ENCODE measurements at places on chromosomes 7 and 10.

DNA sequence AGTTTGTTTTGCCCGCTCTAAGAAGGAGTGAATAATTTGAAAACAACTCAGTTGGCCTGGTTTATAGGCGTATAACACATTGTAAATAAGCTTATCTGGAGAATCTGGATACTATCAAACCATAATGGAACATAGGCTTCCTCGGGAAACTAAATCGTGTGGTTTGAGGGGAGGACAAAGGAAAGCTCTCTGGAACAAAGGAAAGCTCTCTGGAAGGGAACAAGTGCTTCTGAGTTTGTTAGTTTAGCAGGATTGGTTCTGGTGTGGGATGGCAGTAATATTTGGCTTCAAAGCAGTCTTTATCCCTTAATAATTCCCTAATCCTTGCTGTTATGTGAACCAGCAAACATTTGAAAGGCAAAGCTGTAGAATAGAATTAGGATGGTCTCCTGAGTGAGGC lies 15.0 kb upstream of the SLK start:
- DNase-seq, result no peak

GRCh38 chr7:23443974-23444373 lies 26.3 kb downstream of the IGF2BP3 start:
- DNase-seq, result no peak

GRCh38 chr7:16402091-16402490 lies 19.2 kb downstream of the CRPPA start:
- DNase-seq, result no peak

DNA sequence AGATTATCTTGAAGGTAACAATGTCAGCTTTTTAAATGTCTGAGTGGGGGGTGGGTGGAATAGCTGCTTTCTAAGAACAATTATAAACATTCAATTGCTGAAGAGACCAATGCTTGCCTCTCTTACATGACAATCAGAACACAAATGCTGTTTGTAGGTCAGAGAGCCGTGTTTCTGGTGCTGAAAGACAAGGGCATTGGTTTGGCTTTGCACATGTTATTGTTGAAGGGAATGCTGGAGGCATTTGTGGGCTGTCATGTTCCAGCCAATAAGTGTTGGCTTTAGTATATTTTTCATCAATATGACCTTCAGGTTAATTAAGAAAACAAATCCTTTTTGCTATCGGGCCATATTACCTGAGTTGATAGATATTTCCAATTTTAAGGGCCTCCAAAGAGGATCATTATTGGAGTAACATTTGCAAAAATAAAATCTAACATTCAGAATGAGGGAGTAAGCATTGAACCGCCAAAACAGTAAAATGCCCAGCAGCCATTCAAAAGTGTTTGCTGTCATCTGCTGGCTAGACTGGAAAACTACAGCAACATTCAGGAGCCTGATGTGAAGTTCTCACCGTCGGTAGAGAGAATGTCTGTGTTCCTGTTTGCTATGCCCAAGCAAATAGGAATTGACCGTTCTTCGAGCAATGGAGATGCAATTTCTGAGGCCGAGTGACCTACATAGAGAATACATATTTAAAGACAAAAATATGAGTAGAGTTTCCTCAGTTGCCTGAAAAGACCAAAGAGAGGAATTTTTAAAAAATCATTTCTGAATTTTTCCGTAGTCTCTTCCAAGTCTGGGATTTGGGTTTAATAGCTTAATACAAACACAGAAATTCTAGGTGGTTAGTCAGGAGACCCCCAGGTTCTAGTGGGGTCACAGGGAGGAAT lies 118.9 kb downstream of the APBB1IP start:
- peak; percentile 76 for DNase-seq

- no peak for DNase-seq
These were observed 77.0 kb downstream of the ARL4A start for GRCh38 chr7:12764458-12764891.

- no peak for DNase-seq
These were observed 324.4 kb downstream of the HGF start for GRCh38 chr7:81445462-81445861.

GRCh38 chr10:79222186-79222585 lies 125.1 kb upstream of the PPIF start:
- no peak for DNase-seq

- no peak for DNase-seq
These were observed at the start of gene SLC18A2 for GRCh38 chr10:117240621-117241529. Gene SLC18A2 (plus strand): TSS chr10:117241114. CDS start chr10:117241694, 580 bp downstream.

- DNase-seq, result no peak
These were observed 65.0 kb upstream of the ZNF746 start for GRCh38 chr7:149562602-149563001.

DNA sequence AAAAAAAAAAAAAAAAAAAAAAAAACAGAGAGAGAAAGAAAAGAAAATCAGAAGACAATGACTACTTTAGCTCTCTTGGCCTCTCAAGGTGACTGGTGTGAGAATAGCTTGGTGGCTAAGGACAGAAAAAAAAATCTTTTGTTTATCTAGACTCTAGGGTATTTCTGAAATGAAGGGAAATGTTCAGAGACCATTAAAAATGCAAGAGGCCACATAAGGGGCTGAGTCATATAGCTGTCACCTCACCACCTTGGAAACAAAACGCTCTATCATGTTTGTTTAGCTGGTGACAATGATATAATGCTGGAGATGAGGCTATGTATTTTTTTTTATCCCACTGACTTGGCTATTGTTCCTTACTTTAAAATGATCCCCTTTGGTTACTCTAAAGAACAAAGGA lies 287.0 kb upstream of the CDC14C start:
- DNase-seq, result no peak

DNA sequence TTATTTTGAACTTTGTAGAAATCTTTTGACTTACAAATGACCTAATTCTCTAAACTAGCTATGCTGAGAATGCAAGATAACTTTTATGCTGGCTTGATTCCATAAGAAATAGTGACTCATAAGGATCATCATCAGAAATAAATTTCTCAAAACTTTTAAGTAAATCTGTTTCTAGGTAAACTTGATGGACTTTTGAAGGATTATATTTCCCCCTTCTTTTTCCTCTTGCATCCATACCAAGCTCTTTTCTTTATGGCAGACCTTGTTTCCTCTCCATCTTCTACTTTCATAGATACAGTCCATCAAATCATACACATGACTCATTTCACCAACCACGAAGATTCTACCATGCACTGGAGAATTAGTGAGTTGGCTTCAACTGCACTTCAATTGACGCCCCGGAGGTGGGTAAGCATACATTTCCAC lies 336.3 kb downstream of the KCNMA1 start:
- peak; percentile 96 for DNase-seq

DNA sequence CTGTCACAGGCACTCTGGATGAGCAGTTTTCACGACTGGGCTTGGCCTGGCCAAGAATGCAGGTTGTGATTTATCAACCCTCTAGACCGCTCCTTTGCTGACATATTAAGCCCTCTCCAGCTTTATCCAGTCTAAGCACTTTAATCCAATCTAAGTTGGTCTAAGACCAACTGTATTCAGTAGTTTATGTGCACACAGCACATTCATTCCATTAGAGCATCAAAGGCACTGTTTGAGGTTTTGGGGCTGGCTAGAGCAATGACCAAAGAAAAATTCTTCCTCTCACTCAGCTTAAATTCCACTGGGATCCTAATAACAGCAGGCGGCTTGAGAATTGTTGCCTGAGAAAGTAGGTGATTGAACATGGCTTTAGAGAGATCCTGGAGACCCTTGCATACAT lies 176.0 kb upstream of the INSYN2A start:
- DNase-seq, result no peak

DNA sequence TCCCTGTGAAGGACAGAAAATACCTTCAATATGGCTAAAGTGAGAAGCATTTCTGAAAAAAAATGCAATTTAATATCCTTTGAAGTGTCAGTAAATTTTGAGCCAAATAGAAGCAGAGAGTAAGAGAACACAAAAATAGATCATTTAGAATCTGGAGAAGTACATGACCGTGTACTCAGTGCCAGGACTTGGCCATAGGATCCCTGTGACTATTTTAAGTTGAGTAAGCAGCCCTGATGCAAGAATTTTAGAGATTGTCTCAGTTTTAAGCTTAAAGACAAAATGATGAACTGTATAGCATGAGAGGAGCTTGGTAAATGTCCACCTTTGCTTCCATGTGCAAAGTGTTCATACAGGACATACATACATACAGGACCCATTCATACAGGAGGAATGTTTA lies 2.5 kb downstream of the PTER start:
- no peak for DNase-seq

DNA sequence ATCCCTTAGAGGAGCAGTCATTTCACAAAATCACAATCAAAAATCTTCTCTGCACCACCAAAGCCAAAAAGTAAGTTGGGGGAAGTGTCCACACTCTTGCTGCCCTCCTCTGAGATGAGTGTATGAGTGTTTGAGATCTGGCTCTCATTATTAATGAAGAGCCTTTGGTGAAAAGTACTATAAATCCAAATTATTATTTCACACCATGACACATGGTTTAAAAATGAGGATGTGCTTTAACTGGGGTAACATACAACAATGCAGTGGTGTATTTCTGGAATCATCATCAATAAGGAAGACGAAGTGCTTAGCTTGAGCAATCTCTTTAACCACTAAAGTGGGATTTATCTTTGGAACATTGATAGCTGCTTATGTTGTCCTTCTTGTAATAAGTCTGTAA lies 114.2 kb upstream of the ADAM12 start:
- no peak for DNase-seq

DNA sequence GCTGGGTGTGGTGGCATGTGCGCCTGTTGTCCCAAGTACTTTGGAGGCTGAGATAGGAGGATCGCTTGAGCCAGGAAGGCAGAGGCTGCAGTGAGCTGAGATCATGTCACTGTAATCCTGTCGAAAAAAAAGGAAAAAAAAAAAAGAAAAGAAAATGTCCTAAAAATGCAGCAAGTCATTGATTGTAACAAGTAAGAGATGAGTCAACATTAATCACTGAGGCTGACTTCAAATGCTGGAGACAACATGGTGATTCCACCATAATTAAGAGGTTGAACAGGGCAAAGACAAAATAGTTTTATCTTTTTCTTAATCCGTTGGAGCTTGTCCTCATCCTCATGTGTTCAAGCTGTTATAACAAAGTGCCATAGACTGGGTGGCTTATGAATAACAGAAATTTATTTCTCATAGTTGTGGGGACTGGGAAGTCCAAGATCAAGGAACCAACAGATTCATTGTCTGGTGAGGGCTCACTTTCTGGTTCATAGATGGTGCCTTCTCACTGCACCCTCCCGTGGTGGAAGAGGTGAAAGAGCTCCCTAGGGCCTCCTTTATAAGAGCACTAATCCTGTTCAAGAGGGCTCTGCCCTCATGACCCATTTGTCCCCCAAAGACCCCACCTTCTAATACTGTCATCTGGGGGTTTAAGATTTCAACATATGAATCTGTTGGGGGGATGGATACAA lies 60.3 kb downstream of the TBXAS1 start:
- peak; percentile 23 for DNase-seq

GRCh38 chr10:79022565-79023230 lies 46.1 kb upstream of the ZMIZ1 start:
- no peak for DNase-seq

DNA sequence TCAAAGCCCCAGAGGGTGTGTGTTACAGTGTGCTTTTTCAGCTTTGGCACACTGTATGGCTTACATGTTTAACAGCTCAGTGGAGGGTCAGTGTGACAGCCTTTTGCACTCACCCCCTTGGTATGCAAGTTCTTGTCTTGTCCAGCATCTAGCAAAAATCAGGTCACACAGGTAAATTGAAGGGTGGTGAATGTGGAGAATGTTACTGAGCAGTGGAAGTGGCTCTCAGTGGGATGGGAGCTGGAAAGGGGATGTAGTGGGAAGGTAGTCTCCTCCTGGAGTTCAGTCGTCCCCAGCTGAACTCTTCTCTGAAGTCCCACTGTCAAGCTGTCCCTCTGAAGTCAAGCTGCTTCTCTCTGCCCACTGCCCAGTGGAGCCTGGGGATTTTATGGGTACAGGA lies 21.0 kb upstream of the C10orf90 start:
- no peak for DNase-seq

GRCh38 chr7:155469311-155470185 lies 11.6 kb downstream of the EN2 start:
- no peak for DNase-seq

GRCh38 chr7:93750986-93751385 lies 139.6 kb downstream of the TFPI2 start:
- no peak for DNase-seq

DNA sequence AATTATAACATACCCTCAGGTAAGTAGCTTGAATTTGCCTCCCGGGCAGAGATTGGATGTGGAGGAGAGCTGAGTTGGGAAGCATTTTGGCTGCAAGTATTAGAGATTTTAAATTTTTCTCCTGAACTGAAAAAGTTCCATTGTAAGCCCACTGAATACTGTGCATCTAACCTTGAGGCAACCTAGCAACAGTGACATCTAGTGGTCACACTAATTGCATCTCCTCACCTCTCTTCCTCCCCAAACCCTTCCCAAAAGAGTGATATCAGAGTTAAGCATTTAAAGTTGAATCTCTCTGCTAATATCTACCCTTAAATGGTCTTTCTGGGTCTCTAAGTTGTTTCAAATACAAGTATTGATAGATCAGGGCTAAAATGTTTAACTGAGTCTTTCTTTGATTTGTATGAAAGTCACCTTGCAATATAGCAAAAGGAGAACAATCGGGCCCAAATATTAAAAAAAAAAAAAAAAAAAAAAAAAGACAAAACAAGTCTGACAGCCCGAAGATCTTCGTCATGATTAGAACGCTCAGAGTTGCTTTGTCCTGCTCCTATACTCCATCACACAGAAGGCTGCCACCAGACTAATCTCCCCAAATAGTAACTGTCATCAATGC lies 40.4 kb upstream of the DLX5 start:
- DNase-seq, result peak; percentile 44

DNA sequence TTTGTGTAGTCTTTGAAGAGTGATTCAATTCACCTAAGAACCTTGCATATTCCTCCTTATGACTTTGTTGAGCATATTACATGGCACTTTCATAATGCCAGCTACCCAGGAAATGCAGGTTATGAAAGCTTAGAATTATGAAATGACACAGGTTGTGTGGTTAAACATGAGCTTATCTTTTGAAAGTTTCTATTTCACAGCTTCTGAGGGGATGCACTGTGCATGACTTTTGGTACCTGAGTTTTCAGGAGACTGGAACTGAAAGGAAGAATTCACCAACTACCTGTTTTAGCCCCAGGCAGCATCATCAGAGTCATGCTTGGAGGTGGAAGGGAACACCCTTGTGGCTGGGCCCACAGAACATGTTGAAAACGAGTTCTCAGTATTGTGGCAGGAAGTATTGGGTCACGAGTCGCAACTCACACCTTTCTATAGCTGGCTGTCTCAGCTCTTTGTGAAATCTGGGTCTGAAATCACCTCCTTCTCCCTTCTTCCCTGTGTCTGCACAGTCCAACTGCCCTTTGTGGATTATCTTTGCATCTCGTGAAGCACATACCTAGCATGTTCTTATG lies 228.2 kb downstream of the PTEN start:
- no peak for DNase-seq

DNA sequence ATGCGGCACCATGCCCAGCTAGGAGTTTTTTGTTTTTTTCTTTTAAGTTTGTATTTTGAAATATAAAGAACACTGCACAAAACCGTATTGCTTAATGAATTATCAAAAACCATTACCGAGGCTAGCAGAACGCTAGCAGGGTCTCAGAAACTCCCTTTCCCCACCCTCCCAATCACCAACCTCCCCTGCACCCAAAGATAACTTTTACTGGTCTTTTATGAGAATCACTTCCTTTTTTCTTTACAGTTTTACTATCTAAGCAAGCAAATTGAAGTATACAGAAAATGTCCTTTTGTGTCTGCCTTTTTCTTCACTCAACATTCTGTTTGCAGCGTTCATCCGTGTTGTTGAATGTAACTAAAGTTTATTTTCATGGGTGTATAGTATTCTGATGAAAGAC lies 13.4 kb downstream of the HIP1 start:
- no peak for DNase-seq

Measured in kidney glomerular epithelial cell (primary cell).